Stimulated activated CD4-positive, alpha-beta T cell treated with anti-CD3 and anti-CD28 coated beads, Interleukin-1b, Interleukin-23, amount 100 ng/mL, for 48 hours (primary cell): ENCODE measurements at places on chromosomes 2 and 18.

- DNase-seq = no peak
These were observed 120.0 kb upstream of the TTN start for GRCh38 chr2:178927173-178927572.

DNA sequence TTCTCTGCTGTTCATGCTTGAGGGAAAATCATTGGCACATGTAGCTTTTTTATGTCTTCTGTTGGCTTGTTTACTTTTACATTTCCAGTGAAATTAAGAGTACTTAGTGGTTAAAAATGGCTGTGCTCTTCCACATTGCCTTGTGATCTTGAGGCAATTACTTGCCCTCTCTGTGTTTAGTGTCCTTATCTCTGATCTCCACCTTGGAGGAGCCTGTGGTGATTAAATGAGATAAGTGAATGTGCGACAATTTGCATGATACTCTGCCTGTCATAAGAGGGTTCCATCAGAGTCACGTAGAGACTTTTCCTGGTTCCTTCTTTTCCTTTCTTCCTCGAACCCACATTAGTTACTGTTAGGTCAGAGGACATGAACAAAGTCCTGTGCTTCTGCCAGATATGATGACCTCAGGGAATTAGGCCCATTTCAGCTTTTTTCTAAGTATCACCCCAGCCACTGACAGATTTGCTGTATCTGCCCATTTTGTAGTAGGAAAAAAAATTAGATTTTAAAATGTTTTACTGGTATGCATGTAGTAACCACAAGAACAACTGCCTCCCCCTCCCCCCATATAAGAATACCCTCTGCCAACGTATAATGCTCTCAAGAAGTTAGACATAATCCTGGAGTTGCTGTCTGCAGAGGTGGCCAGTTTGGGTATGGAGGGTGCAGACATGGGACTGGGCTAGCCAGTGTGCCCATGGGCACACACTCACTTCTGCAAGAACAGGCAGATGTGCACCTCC is 51.9 kb downstream of the TET3 start:
- no peak for DNase-seq

- DNase-seq = no peak
These were observed 81.9 kb upstream of the TMEM178A start for GRCh38 chr2:39583781-39584180.

GRCh38 chr18:24674200-24674599 is 213.8 kb downstream of the HRH4 start:
- no peak for DNase-seq

GRCh38 chr2:157508676-157509075 is 64.8 kb upstream of the CYTIP start:
- no peak for DNase-seq

GRCh38 chr2:237160271-237160919 is 74.7 kb downstream of the COPS8 start:
- DNase-seq = no peak

DNA sequence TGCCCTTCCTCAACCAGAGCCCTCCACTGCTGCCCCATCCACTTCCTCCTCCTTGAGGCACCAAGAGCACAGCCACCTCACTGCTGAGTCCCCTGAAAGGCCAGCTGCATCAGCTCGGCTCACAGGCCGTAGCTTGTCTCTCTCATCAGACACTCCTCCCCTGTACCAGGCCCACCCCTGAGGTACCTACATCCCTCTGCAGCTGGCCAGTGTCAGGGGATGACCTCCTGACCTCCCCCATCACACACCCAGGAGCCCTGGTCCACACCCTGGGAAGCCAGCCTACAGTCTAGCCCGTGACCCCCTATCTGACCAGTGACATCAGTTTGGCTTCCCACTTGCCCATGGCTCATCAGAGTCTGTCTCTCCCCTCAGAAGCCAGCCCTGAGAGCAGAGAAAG is 205.6 kb downstream of the TNS1 start:
- DNase-seq = no peak

- DNase-seq = no peak
These were observed 169.4 kb downstream of the ZNF385B start for GRCh38 chr2:179692043-179692442.

DNA sequence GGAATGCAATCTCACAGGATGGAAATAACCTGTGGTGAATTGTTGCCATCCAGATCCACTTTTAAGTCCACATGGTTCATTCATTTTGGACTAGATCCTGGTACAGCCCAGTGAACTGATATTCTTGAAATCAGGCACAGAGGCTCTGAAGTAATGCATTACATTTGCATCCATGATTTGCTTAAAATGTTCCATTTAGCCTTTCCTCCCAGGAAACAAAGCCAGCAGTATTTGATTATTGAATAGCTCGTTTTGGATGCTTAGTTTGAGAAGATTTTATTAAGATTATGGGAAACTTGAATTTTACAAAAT is 995.8 kb upstream of the CDH2 start:
- no peak for DNase-seq

GRCh38 chr2:108587621-108588020 is 53.4 kb downstream of the LIMS1 start:
- DNase-seq = no peak

DNA sequence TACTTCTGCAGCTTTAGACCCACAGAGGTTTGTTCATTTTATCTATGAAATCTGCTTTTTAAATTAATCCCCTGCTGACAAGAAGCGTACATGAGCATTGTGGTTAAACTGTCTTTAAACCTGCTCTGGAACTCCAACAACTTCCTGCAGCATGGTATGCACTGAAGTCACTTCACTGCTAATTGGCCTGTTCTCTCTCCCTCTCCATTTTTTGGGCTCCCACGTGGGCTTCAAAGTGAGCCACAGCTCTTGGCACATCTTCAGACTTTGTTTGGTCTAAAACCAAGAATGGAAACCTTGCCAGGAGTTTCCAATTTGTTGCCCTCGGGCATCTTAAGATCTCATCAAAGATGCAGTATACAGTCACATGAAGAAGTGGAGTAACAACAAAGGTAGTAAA is 311.4 kb downstream of the LRRTM1 start:
- no peak for DNase-seq

- no peak for DNase-seq
These were observed 8.8 kb downstream of the NMUR1 start for GRCh38 chr2:231521443-231521842.

DNA sequence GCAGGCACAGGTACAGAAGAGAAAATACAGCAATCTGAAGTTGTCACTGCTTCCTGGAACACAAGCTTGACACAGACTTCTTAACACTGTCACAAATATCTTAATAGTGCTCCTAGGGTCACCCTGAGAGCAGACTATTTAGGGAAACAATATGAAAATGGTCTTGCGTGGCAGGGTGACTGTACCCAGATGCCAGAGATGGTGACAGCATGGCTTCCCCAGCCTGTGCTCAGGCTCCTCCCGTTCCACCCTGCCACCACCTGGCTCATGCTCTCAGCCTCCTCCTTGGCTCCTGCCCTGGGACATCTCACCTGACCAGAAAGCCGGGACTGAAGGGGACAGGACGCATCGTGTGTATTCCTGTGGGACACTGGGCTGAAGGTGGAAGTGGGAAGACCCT is 111.5 kb downstream of the RAPGEF4 start:
- no peak for DNase-seq

- DNase-seq = no peak
These were observed 29.8 kb downstream of the ARMC9 start for GRCh38 chr2:231228223-231228622.

DNA sequence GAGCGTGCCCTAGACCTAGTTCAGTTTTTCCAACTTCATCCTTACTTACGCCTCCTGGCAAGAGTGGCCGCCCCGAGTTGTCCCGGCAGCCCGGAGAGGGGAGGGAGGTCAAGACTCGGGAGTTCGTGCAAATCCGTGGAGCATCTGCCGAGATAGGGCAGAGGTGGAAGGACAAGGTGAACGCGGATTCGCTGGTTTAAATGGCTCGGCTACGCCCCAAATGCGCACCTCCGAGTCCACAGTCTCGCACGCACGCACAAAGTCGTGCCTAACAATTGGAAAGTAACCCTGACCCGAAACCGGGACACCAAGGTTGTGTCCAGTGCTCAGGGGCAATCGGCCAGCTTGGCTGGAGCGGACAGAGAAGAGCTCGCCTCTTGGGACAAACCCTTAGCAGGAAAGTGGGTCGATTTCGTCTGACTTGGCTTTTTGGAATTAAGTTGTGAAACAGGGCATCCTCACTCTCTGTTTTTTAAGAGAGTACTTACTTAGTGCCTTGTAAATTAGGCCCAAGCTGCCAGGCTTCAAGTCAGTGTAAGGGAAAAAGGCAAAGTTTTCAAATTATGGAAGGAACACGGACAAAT is 726 bp upstream of the SS18 start:
- DNase-seq = peak; percentile 69

- no peak for DNase-seq
These were observed 50.5 kb upstream of the HS6ST1 start for GRCh38 chr2:128369108-128369555.

- DNase-seq = no peak
These were observed 11.2 kb upstream of the STAT1 start for GRCh38 chr2:191025135-191025534.

GRCh38 chr2:191250986-191251385 is 5.8 kb downstream of the MYO1B start:
- DNase-seq = no peak

- DNase-seq = no peak
These were observed 50.9 kb upstream of the SPATS2L start for GRCh38 chr2:200255549-200255948.

- DNase-seq = no peak
These were observed 44.2 kb upstream of the AQP4 start for GRCh38 chr18:26909599-26910290.

DNA sequence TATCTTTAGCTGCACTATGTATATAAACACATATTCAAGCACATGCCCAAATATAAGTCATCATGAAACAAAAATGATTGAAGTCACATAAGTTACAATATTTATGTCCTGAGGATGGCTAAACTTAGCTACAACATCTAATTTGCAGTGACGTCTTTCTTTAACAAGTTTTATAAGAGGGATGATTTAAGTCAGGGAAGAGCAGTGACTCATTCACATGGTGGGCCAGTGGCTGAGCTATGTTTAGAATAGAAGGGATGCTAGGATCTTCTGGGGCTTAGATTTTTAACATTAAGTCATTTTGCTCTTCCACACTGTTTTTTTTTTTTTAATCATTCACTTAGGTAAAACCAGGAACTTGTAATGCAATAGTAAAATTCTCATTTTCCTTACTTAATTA is 22.3 kb downstream of the ADCYAP1 start:
- no peak for DNase-seq

DNA sequence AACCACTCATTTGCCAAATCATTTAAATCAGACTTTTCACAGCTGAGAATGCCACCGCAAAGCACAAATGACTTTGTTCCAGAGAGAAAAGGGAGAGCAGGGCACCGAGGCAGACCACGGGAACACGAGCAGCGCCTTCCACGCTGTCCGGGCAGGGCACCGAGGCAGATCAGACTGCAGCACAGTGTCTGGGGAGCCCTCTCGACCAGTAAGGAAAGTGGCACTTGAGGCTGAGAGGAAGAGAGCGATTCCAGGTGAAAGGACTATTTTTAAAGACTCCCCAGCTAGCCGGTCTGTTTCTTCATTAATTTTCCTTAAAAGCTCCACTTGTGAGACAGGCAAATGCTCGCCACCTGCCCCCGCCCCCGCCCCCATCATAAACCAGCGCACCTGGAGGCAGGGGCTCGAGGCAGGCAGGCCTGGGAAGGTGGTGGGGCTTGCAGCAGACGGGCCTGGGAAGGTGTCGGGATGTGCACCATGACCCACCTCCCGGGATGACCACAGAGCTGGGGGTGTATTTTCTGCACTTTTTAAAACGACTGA is 80.9 kb upstream of the CTDP1 start:
- DNase-seq = no peak
